ENCODE measurements at places on chromosomes 5 and 9. TPM values are rescaled to one million over a fixed set of nuclear protein-coding genes. Genes with fewer than 3 reads are reported as not detected.
A peak's percentile ranks its signal among the peaks of the same experiment; 100 is the strongest.

DNA sequence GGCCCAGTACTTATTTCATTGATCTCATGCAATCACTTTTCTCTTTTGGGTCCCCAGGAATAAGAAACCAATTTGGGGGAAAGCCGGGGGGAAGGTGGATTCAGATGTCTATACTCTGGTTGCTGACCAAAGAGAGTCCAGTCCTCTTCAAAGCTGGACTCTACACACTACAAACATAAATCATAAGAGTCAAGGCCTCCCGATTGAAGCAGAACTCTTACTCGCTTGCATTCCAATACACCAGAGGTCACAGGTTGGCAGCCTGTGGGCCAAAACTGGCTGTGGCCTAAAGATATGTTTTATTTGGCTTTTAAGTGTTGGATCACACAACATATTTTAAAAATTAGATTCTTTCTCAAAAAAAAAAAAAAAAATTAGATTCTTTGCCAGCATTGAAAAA is 311.4 kb upstream of the MSX2 start:
- no peak for DNase-seq

DNA sequence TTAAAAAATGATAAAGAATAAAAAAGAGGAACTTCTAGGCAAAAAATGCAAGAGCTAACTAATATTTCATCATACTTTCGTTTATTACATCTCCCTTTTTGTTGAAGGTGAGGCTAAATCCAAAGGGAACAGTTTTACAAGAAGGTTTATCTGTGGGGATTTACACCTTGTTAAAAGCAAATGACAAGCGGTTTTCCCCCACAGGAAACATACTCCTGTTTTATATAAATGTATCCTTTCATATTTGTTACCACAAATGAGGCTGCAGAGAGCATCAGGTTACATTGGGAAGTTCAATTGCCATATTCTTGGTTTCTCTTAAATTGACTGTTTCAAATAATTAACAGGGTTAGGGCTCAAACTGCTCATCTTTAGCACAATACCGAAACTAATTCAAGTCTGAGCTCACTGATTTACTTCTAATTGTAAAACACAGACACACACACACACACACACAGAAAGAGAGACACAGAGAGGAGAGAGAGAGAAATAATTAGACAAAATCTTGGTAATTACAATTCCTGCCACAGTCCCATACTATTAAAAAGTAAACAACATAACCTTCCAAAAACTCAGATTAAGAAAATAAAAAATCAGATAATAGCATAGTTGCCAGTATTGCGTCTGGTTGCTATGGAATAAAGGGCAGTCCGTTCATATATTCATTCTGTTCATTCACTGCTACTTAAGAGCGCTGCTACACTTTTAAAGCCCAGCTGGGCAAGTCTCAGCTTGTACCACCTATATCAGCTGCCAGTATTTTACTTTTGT is 17.1 kb downstream of the RFX3 start:
- no peak for DNase-seq

DNA sequence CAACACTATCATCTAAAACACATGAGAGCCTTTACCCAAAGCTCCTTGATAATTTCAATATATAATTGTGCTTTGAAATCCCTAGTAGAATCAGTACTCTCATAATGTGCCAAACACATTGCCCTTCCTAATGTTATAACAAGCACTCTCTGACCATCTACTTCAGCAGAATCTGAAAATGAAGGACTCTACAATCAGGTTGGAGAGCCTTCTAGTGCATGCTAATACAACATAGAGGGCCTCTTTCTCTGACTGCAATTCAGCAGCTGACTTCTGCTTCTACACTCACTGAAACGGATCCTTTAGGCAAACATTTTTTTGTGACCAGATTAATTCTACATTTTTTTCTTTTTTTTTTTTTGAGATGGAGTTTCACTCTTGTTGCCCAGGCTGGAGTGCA is 155.6 kb downstream of the EPB41L4A start:
- no peak for DNase-seq

DNA sequence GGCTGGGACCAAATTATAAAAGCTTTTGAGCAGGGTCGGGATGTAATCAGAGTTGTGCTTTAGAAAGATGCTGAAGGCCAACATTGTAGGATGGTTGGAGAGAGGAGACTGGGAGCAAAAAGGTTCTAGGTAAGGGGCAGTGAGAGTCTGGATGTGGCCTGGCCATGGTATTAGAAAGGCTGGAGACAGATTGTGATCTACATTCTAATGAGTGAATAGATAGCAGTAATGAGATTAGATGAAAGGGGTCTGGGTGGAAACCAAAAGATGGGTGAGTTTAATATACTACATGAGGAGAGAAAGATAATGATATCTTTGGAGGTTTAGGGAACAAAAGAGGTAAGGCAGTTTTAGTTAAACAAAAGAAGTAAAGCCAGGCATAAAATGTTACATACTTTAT is 88.8 kb upstream of the SH3GL2 start:
- DNase-seq: no peak

DNA sequence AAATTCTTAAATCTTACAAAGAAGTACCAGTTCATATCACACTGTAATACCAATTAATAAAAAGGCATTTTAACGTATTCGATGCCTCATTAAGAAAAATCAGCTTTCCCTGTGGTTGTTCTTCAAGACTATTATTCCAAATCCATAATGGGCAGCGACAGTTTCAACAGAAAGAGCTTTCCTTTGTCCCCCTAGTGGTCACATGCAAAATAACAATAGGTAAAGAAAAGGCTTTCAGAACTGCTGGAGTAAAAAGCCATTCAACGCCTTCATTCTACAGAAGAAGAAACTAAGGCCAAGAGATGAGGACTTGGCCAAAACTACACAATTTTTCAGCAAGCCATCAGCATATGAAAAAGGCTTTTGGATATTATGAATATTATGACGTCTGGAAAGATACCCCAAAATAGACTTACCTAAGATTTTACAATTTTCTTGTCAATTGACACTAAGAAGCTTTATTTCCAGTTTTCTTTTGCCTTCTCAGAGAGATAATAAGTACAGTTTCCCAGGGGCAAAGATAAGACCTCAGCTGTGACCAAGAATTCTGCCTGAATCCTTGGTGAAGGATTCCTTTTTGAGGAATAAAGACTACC is 6.7 kb upstream of the CDH6 start:
- peak; percentile 37 for DNase-seq

DNA sequence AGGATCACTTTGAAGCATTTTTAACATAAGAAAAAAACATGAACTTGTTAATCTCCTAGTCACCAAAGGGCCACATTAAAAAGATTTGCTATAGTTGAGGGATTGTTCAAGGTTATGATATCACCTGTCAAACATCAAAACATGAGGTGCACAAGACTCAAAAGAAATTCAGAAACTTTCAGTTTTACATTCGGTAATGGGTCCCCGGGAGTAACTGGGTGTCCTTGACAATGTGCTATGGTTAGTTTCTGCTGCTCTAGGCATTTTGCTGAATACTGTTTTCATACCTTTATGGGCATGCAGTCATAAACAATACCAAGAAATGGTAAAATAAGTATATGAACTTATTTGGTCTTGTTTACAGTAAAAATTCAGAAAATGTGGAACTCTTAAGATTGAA is 92.8 kb upstream of the EDIL3 start:
- DNase-seq: no peak

Gene FANCG
- total RNA-seq: 13.3 TPM

DNA sequence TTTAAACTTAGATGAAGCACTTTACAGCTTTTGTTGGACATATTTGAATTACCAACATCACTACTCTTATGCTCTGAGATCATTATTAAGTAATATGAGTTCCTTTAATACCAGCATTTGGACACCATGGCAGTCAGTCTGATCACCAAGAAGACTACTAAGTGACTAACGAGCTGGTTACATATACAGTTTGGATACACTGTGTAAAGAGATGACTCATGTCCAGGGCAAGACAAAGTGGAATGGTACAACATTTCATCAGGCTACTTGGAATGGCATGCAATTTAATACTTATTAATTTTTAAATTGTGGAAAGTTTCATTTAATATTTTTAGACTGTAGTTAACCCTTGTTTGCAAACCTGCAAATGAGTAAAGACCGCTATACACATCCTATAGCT is 237.4 kb upstream of the PRDM9 start:
- no peak for DNase-seq

GRCh38 chr9:130308081-130308571 is 42.6 kb downstream of the HMCN2 start:
- DNase-seq: no peak

GRCh38 chr5:61261136-61261535 is 70.9 kb upstream of the ZSWIM6 start:
- DNase-seq: no peak

- DNase-seq: no peak
These were observed 33.4 kb downstream of the C5orf15 start for GRCh38 chr5:133934822-133935666.

Gene INPP5E
- 4.0 TPM for total RNA-seq

Gene COL15A1
- total RNA-seq: not detected

- DNase-seq: no peak
These were observed 315.3 kb downstream of the GABRG2 start for GRCh38 chr5:162382839-162383238.

DNA sequence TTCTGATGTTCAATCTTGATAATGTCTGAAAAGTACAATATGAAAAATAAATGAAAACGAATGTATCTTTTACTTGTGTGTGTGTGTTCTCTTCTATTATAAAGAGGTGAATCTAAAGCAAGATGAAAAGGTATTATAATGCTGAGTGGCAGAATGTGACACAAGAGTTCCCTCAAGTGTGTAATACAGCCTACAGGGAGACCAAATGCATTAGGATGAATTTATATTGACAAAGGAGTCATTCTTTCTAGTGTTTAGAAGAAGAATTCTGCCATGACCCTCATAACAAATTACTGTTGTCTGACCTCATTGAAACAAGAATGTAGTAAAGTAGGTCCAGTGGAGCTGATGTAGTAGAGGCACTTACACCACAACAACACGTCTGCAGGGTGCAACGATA is 1119.0 kb upstream of the CDH10 start:
- DNase-seq: no peak

DNA sequence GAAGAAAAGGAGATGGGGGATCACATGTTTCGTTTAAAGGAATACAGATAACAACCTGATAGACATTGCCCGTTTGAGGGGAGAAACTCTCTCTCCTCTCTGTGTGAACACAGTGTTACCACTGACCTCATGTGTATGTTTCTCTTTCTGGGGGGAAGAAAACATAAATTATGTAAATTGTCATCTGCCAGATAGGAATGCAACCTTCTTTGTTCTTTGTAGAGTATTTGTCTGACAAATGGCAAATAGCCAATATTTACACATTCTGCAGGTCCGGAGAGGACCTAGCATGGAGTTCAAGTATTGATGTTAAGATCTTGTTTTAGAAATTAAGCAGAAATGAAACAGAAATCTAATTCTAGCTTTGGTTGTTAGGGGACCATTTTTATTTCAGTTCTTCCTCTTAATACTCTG is 276.3 kb downstream of the SAXO1 start:
- DNase-seq: peak; percentile 56

GRCh38 chr5:6076341-6077239 is 301.8 kb downstream of the MED10 start:
- no peak for DNase-seq
